ENCODE measurements at places on chromosomes 3 and 15. TPM values are rescaled to one million over a fixed set of nuclear protein-coding genes. Genes with fewer than 3 reads are reported as not detected.

DNA sequence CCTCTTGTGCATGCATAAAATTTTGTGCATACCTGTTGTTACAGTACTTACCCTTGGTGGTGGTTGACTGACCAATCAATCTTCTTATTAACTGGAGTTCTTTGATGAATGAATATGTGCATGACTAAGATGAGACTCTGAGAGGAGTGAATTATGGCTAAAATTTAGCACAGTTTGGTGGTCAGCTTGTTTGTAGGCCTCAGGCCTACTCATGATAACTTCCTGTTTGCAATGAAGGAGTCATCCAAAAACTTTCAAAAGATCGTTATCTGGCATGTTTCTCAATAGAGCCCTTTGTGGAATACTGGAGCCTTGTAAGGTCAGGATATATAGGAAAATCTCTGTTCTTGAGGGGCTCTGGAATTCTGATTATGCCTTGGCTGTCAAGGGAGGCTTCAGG lies 66.5 kb downstream of the LEKR1 start:
- H3K4me3 ChIP-seq: no peak overlapping the region

DNA sequence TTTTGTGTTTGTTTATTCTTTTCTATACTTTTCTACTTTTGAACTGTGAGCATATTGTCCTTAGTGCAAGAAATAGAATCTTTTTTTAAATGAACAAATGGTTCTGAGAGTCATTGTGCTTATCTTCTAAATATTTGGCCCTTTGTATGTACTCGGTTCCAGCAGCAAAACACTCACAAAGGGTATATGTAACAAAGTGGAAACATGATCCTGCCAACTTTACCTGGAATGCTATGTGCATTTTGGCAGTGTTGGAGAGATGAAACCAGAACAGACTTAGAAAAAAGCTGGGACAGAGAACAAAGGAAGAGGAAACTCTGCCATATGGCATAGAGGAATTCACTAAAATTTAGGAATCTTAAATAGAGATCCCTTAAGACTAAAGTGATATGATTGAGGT lies 150.1 kb downstream of the FGF12 start:
- H3K4me1 ChIP-seq: no peaks in the 10 kb centered on the region
- H3K27ac ChIP-seq: no peak overlapping the region
- no peaks in the 10 kb centered on the region for H3K36me3 ChIP-seq
- H3K4me3 ChIP-seq: no peak overlapping the region
- no peak for DNase-seq
- no peaks in the 10 kb centered on the region for H3K27me3 ChIP-seq

Gene CBLB
- 41.9 TPM for polyA plus RNA-seq

DNA sequence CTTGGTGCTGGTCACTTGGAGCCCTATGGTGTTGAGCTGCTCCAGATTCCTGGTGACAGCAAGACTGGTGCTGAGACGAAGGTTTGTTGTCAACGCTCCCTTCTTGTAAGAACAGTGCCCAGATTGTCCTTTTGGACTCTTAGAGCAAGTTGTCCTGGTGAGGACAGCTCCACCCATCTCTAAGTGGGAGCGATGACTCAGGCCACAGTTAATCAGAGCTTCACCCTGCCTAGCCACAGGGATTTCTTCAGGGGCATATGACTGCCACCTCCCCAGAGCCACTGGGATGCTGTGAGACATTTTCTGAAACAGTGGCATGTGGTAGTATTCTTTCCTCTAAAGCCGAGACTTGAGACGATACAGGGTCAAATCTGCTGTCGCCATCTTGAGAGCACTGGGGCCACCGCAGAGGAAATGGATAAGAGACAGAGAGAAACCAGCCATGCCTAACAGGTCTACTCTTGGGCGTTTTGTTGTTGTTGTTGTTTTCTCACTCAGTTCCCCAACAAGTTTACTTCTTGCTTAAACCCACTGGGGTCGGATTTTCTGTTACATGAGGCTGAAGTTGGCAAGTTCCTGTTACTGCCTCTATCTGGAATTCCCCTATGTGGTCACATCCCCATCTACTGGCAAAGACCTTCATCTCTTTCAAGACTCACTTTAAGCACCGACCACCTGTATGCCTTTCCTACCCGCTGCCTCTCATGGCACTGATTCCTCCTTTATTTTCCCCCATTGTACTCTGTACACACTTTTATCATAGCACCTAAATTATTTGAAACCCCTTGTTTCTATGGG lies 16.0 kb upstream of the PCOLCE2 start:
- H3K36me3 ChIP-seq: no peaks in the 10 kb centered on the region
- DNase-seq: peak; percentile 79
- no peak overlapping the region for H3K27ac ChIP-seq
- H3K4me3 ChIP-seq: no peak overlapping the region
- H3K4me1 ChIP-seq: peaks cover 17% of the 10 kb centered on the region

Gene IGSF10
- polyA plus RNA-seq: 0.09 TPM

Gene GOLGA6D
- not detected for polyA plus RNA-seq
